RPMI8226 (cell line): ENCODE measurements at places on chromosomes 2 and 18.

- no peak for DNase-seq
Measured at GRCh38 chr2:13334545-13334944, 617.8 kb downstream of the TRIB2 start.

GRCh38 chr2:58900246-58901027 lies 659.3 kb upstream of the FANCL start:
- no peak for DNase-seq

GRCh38 chr18:45059695-45060094 lies 379.0 kb downstream of the SETBP1 start:
- DNase-seq, result no peak

GRCh38 chr18:70462078-70462439 lies 173.2 kb downstream of the SOCS6 start:
- no peak for DNase-seq

DNA sequence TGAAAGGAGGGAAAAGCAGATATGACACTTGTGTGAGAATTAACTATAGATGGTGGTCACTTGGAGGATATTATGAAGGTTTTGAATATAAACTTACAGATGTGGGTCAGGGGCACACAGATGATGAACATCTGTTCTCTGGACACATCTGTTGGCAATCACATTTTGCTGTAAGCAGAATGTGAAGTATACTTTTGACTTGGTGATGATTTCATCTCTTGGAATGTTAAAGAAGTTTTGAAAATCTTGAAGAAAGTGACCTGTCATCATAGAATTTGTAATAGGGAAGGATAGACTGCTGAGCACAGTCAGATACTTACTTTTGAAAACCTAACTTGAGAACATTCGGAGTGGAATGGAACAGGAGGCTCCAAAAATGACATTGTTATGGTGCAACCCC lies 40.2 kb downstream of the PIKFYVE start:
- no peak for DNase-seq

GRCh38 chr2:14475994-14476393 lies 156.5 kb upstream of the LRATD1 start:
- DNase-seq, result no peak
